RWPE2 (cell line): ENCODE measurements at places on chromosomes 1 and 21.
A peak's percentile ranks its signal among the peaks of the same experiment; 100 is the strongest.

- DNase-seq: peak; percentile 78
Observed at GRCh38 chr1:154627257-154628120, 19.5 kb upstream of the ADAR start.

DNA sequence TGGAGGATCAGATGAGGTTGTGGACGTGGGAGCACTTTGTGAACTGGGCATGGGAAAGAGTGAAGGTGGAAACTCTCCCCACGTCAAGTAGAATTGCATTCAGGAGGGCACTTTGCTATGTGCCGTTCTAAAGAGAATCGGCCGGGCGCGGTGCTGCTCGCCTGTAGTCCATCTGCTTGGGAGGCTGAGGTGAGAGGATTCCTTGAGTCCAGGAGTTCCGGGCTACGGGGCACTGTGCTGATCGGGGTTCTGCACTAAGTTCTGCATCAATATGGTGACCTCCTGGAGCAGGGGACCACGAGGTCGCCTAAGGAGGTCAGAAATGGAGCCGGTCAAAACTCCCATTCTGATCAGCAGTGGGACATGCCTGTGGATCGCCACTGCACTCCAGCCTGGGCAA is 141.9 kb downstream of the PEX14 start:
- no peak for DNase-seq

GRCh38 chr1:62306065-62306464 is 13.2 kb downstream of the KANK4 start:
- no peak for DNase-seq

DNA sequence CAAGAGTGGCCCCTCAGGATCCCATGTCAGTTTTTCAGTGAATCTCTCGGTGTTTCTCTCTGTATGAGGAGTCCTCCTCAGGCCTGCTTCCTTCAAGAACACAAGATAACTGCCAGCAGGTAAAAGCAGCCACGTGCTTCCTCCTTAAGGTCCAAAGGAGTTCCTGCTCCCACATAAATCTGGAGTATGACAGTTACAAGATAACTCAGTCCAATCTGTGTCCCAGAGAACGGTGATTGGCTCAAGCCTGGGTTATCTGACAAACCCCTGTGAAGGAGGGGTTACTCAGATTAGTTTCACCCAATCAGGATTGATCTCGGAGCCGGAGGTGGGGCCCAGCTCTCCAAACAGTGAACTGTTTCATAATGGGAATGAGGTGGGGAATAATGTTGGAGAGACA is 5.8 kb upstream of the ANKRD13C start:
- no peak for DNase-seq

GRCh38 chr1:237527761-237528160 is 363.0 kb downstream of the ZP4 start:
- DNase-seq: no peak

DNA sequence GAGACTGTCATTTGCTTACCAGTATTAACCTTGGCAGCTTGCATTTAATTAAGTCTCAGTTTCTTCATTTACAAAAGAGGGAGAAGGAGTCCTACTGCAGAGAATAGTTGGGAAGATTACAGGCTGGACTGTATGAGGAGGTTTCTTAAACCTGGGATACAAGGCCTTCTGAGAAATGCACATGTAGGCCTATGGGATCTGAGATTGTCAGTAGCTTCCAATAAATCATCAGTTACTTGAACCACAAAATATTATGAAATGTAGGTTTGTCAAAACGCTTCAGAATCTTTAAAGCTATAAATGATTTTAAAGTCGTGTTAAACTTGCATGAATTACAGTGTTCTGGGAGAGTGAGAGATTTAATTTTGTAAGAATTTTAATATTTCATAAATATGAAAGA is 69.6 kb downstream of the NRIP1 start:
- no peak for DNase-seq
